Endothelial cell of coronary artery (primary cell): ENCODE measurements at places on chromosomes 13 and 19. TPM values are rescaled to one million over a fixed set of nuclear protein-coding genes. Genes with fewer than 3 reads are reported as not detected.

Gene DPF1
- total RNA-seq: 0.28 and 1.3 TPM in 2 replicates

Gene FBXO27
- total RNA-seq: 0.54 and 0.94 TPM in 2 replicates

Gene ZNF177
- 0.72 and 1.2 TPM in 2 replicates for total RNA-seq

Gene CHST8
- 0.18 TPM in 1 of 2 replicates, not detected in the other for total RNA-seq

Gene ZNF433
- 1.7 and 2.8 TPM in 2 replicates for total RNA-seq

Gene FSTL3
- total RNA-seq: 19.2 and 77.1 TPM in 2 replicates

Gene ACER1
- total RNA-seq: not detected in 2 replicates

Gene LRRC4B
- total RNA-seq: 0.09 and 0.63 TPM in 2 replicates

Gene KIR3DL2
- total RNA-seq: not detected in 2 replicates

Gene IL17D
- total RNA-seq: 3.4 and 4.2 TPM in 2 replicates

Gene ADPRHL1
- 0.36 and 1.3 TPM in 2 replicates for total RNA-seq

Gene CASP14
- not detected in 2 replicates for total RNA-seq

Gene SMIM24
- total RNA-seq: not detected in 2 replicates

Gene INSL3
- not detected in 2 replicates for total RNA-seq

Gene ZNF837
- 0.66 and 1.2 TPM in 2 replicates for total RNA-seq

Gene DLL3
- total RNA-seq: 0.19 and 0.63 TPM in 2 replicates
